ENCODE measurements at places on chromosomes 2 and 18.

GRCh38 chr2:98134172-98135005 lies 47.4 kb downstream of the VWA3B start:
- peak; percentile 11 for DNase-seq

DNA sequence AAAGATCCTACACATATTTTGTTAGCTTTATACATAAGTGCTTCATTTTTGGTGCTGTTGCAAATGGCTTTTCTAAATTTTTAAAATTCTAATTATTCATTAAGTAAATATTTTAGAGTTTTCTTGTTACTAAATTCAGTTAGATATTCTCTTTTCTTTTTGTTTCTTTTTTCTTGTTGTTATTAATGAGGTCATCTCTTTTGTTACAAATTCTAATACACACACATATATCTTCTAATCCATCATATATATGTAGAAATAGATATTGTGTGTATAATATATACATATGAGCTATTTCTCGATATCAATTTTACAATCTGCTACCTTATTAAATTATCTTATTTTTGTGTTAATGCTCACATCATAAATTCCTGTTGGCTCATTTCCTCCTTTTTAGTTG lies 255.9 kb downstream of the GALR1 start:
- no peak for DNase-seq

DNA sequence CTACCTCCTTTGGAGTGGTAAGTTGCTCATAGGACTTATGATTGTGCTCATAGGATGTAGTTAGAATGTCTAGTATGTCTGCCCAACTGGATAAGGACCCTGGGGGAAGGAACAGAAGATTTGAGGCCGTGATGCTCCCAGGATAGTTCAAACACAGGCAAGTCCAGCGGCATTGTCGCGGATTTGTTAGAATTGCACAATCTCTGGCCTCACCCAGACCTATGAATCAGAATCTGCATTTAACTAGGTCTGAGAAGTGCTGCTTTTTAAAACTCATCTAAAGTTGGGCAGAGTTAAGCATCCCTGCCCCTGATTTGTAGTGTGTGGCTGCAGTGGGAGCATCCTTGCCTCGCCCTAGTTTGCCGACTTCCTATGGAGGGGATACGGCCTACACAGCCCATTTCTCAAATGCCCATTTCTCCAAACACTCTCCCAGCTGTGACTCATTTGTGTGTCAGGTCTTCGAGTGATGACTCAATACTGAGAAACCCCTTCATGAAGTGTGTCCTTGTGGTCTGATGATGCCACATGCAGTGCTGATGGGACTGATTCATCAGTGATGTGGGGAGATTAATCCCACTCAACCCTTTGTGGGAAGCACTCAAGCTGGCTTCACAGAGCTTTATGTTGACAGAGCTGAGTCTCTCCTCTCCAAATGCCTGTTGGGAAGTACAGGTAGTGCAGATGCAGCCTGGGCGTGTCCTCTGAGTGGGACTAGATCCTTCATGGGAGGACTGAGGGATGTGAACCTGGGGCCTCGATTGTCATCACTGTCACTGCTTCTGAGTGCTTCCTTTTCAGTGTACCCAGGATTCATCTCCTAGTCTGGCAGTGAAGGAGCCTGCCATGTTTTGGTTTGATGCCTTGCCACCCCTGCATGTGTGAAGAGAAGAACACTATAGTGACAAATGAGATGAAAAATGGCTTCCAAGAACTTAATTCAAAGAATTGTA lies 18.7 kb downstream of the SMIM21 start:
- no peak for DNase-seq

DNA sequence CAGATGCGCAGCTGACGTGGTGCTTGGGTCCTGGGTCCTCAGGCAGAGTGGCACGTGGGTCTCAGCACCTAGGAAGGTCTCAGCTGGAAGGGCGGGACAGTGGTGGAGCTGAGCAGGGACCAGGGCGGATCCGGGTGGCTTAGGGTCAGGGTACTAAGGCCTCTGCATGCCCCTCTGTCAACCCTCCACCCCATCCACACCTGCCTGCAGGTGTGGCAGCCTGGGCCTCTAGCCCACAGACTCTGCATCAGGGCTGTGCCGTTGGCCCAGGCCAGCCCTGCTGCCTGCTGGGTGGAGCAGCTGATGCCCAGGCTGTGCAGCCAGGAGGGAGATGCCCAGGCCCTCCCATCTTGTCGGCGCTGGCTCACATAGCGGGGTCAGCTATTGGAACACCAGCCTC lies 24.6 kb upstream of the OTOS start:
- no peak for DNase-seq
